Memory B cell (primary cell): ENCODE measurements at places on chromosomes 3 and 15.

GRCh38 chr15:26713498-26713897 lies 59.4 kb downstream of the GABRB3 start:
- no peaks in the 10 kb centered on the region for H3K36me3 ChIP-seq
- DNase-seq = no peak
- H3K4me3 ChIP-seq = no peak overlapping the region
- H3K27me3 ChIP-seq = no peaks in the 10 kb centered on the region
- no peak overlapping the region for H3K27ac ChIP-seq

DNA sequence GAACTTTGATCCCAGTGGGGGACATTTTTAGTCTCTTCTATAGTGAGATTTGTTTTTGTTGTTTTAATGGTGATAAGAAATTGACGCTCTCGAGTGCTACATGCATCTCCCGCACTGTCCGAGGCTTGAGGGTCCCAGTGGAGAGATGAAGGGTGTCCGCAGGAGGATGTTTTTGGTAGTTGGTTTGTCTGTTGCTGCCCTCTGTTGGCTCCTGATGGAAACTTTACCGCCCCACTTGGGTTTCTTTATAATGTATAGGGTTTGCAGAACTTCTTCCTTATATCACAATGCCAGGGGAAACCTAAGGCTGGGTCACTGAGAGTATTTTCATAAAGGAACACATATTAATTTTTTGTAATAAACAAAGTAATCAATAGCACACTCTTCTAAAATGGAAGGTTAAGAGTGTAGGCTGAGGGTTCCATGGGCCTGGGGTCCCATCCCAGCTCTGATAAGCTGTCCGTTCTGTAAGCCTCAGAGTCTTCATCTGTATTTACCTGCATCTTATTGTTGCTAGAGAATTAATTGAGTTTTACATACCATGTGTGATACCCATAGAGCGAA lies 185.3 kb upstream of the FEZF2 start:
- DNase-seq = no peak
- H3K4me1 ChIP-seq = no peaks in the 10 kb centered on the region

DNA sequence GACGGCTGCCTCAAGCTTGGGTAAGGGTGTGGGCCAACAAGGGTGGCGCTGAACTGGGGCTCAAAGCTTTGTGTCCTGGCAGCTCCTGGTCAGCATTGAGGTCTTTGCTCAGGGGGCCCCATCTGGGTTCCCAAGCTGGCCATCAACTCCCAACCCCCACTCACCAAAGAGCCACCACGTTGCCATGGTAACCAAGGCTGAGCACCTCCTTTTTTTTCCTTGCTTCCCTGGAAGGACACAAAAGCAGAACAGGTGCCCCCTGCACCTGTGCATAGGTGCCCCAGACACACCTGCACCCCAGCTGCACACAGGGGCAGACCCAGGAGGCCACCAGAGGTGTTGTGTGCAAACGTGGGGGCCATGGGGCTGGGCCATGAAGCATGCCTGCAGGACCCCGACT lies 16.5 kb downstream of the UROC1 start:
- no peak for DNase-seq
- peaks cover 2% of the 10 kb centered on the region for H3K4me1 ChIP-seq
- H3K36me3 ChIP-seq = no peaks in the 10 kb centered on the region
- peaks cover 6% of the 10 kb centered on the region for H3K27me3 ChIP-seq
- no peak overlapping the region for H3K27ac ChIP-seq

DNA sequence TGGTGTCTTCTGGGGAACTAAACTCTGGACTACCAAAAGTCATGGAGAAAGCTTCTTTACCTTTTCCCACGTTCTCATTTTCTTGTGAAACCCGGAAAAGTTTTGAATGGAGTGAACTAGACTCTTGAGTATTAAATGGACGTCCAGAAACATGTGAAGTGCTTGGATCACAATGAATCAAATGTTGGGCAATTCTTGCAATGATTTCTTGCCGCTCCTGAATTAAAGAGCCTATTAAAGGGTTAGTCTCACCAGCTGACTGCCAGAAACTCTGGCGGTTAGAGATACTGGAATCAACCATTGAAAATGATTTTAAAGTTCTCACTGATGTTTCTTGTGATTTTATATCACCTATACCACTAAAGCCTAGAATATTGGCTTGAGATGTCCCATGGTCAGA lies 40.8 kb upstream of the ARPP19 start:
- DNase-seq = no peak
- H3K36me3 ChIP-seq = peaks cover 14% of the 10 kb centered on the region
- no peaks in the 10 kb centered on the region for H3K27me3 ChIP-seq
- peaks cover 5% of the 10 kb centered on the region for H3K4me1 ChIP-seq
- H3K27ac ChIP-seq = peak overlapping the region; percentile 28

DNA sequence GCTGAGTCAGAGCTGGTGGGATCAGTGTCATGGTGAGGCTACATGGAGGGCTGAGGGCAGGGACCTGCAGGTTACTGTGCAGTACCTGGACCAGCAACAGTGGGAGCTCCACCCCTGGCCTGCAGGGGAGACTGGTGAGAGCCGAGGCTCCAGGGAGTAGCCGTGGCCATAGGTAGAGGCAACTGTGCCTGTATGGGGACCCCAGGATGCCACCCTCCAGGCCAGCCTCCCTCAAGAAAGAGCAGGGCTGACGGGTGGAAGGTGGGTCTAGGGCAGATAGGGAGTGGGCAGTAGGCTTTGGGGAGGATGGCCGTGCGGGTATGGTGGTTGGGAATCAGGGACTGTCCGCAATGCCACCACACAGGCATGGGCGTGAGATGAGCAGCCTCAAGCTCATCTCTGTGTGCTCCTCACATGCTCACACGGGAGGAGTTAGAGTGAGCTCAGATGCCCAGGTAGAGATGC lies 35.5 kb downstream of the FBLN2 start:
- no peak overlapping the region for H3K27ac ChIP-seq
- H3K4me1 ChIP-seq = peaks cover 2% of the 10 kb centered on the region
- H3K27me3 ChIP-seq = peaks cover 4% of the 10 kb centered on the region
- no peaks in the 10 kb centered on the region for H3K36me3 ChIP-seq

- DNase-seq = no peak
- peaks cover 10% of the 10 kb centered on the region for H3K27me3 ChIP-seq
- H3K4me1 ChIP-seq = no peaks in the 10 kb centered on the region
- H3K27ac ChIP-seq = no peak overlapping the region
Measured at GRCh38 chr3:69385123-69385722, 665 bp downstream of the FRMD4B start.

DNA sequence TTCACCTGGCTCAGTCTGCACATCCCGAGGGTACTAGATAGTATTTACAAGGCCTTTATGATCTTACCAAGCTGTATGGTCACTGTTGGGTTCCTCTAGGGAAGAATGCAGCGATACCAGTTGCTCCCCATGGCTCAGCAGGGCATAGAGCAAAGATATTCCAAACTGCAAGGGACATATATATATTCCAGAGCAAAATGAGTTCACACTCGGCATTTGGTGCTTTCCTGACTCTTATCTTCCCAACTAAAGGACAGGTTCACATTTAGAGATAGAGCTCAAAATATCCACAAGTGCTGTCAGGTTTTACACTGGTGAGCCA lies 3.5 kb upstream of the SPG11 start:
- H3K27ac ChIP-seq = peak overlapping the region; percentile 96
- H3K4me3 ChIP-seq = peak overlapping the region; percentile 78
- DNase-seq = no peak

GRCh38 chr3:187291512-187292132 lies at the start of gene MASP1:
Gene MASP1 (minus strand): TSS chr3:187291737. CDS start chr3:187291632, 105 bp downstream.
- H3K4me3 ChIP-seq = no peak within 1 kb of the TSS
- no peak within 1 kb of the TSS for H3K27ac ChIP-seq
- H3K27me3 ChIP-seq = peaks cover 18% of the 10 kb centered on the region
- no peak for DNase-seq

GRCh38 chr15:63826528-63826927 lies 7.2 kb downstream of the HERC1 start:
- H3K27me3 ChIP-seq = no peaks in the 10 kb centered on the region
- H3K4me3 ChIP-seq = no peak overlapping the region
- H3K27ac ChIP-seq = no peak overlapping the region
- peaks cover 8% of the 10 kb centered on the region for H3K36me3 ChIP-seq
- DNase-seq = peak; percentile 29
